GM12878 (cell line): ENCODE measurements at places on chromosomes 1 and 21.

- no peak overlapping the region for H3K27ac ChIP-seq
- H3K36me3 ChIP-seq, result no peaks in the 10 kb centered on the region
- DNase-seq, result no peak
- no peak overlapping the region for H3K4me3 ChIP-seq
- no peaks in the 10 kb centered on the region for H3K27me3 ChIP-seq
- H3K4me1 ChIP-seq, result no peaks in the 10 kb centered on the region
Measured at GRCh38 chr1:86421601-86422280, 2.2 kb upstream of the CLCA2 start.

DNA sequence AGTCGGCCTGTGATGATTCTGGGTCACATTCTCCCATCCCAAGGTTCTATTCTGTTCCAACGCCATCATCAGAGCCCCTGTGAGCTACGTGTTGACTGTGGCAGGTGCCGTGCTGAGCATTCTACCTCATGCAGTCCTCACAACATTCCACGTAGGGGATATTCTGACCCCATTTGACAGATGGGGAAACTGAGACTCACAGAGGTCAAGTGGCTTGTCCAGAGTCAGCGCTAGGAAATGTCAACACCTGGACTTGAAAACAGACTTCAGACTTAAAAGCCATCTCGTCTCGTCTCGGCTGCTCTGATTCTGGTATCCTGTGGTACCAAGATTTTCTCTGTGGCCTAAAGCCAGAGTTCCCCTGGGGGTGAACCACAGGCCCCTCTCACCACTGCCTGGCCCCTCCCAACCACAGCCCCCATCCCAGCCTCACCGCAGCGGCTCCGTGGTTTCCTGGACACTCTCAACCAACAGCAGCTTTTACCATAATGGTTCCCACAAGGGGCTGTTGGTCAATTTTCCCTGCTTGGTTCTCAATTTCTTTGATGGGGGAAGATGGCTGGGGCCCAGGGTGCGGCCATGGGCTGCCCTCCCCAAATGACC is 39.6 kb downstream of the SDC3 start:
- H3K27ac ChIP-seq, result no peak overlapping the region
- DNase-seq, result peak; percentile 15
- peaks cover 9% of the 10 kb centered on the region for H3K4me1 ChIP-seq
- no peak overlapping the region for H3K4me3 ChIP-seq
- no peaks in the 10 kb centered on the region for H3K36me3 ChIP-seq

DNA sequence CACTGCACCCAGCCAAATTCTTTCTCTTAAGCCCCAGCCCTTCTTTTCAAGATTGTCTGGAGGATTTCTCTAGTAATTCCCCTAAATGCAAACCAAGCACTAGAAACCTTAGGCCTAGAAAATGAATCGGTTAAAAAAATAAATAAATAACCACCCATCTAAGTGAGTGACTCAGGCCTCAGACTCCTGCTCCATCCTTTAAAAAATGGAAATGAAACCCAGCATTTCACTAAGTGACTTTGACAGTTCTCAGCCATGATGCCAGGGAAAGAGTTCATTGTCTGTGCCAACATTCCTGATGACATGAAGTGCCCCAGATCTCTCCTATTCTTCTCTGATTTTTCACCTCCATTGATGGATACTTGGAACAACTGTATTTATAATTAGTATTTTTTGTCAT is 415.2 kb upstream of the DAB1 start:
- no peak overlapping the region for H3K27ac ChIP-seq
- DNase-seq, result no peak
- no peaks in the 10 kb centered on the region for H3K36me3 ChIP-seq
- H3K4me3 ChIP-seq, result no peak overlapping the region
- H3K27me3 ChIP-seq, result no peaks in the 10 kb centered on the region
- no peaks in the 10 kb centered on the region for H3K4me1 ChIP-seq

GRCh38 chr1:198679535-198680173 is 40.8 kb downstream of the PTPRC start:
- H3K27ac ChIP-seq, result peak overlapping the region; percentile 79
- H3K4me3 ChIP-seq, result peak overlapping the region; percentile 26; the same call in 1 of the 2 replicates
- H3K36me3 ChIP-seq, result peaks cover 3% of the 10 kb centered on the region

GRCh38 chr1:2533365-2533764 is 3.3 kb upstream of the HES5 start:
- peaks cover 19% of the 10 kb centered on the region for H3K27me3 ChIP-seq
- H3K36me3 ChIP-seq, result no peaks in the 10 kb centered on the region
- no peak overlapping the region for H3K4me3 ChIP-seq
- no peak for DNase-seq
- H3K4me1 ChIP-seq, result peaks cover 6% of the 10 kb centered on the region; the same call in 1 of the 2 replicates
- H3K27ac ChIP-seq, result no peak overlapping the region

DNA sequence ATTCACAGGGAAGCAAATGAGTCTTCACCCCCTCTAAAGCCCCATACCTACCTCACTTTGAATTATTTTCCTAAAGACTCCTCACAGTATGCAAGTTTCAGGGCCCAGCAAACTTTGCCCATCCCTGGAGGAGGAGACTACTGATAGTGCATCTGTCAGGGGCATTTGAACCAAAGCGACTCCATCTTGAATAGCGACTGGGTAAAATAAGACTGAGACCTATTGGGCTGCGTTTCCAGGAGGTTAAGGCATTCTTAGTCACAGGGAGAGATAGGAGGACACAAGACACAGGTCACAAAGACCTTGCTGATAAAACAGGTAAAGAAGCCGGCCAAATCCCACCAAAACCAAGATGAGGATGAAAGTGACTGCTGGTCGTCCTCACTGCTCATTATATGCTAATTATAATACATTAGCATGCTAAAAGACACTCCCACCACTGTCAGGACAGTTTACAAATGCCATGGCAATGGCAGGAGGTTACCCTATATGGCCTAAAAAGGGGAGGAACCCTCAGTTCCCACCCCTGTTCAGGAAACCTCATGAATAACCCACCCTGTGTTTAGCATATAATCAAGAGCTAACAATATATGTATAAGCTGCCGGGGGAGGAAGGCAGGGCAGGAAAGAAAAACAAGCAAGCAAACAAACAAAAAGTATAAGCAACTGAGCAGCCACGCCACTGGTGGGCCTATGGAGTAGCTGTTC is 3.3 kb upstream of the PKNOX1 start:
- no peak for DNase-seq
- H3K27me3 ChIP-seq, result no peaks in the 10 kb centered on the region
- no peak overlapping the region for H3K27ac ChIP-seq
- peaks cover 7% of the 10 kb centered on the region; the same call in 1 of the 2 replicates for H3K4me1 ChIP-seq
- no peaks in the 10 kb centered on the region for H3K36me3 ChIP-seq

GRCh38 chr1:206556750-206557635 is 49.7 kb downstream of the RASSF5 start:
- H3K4me1 ChIP-seq, result peaks cover 42% of the 10 kb centered on the region
- peaks cover 11% of the 10 kb centered on the region; the same call in 1 of the 2 replicates for H3K36me3 ChIP-seq
- no peak for DNase-seq
- H3K4me3 ChIP-seq, result peak overlapping the region; percentile 95
- peak overlapping the region; percentile 98 for H3K27ac ChIP-seq

DNA sequence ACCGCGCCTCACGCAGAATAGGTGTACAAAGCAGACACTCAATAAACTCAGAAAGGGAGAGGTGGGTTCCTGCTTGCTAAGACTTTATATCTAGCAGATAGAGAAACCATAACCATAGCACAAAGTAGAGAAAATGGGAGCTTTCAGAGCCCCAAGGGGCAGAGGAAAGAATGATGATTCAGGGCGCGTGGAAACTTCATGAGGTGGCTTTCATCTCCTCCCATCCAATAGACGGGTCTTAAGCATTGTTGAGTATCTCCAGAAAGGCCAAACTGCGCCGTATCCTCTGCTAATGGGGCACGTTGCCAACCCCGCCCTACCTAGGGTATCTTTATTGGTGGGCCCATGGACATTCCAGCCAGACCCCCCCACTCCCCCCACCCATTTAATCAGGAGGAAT is 778 bp upstream of the MIXL1 start:
- no peaks in the 10 kb centered on the region; the same call in 1 of the 2 replicates for H3K4me1 ChIP-seq
- H3K36me3 ChIP-seq, result no peaks in the 10 kb centered on the region
- no peak overlapping the region for H3K4me3 ChIP-seq
- DNase-seq, result no peak
- H3K27me3 ChIP-seq, result no peaks in the 10 kb centered on the region

DNA sequence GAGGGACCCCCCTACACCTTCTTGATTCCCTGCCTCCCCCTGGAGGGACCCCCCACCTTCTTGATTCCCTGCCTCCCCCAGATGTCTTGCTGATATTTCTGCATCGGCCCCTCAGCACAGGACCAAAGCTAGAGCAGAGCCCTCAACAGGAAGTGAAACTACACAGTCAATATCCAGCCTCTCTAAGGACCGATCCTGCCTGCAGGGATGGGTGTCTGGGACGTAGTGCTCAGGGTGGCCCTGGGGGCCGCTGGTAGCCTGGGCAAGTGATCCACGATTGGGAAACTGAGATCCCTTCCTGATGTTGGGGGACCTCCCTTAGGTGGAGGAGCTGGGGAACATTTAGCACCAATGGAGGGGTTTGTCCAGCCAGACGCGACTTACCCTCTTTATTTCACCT is 3.9 kb upstream of the LEFTY2 start:
- no peaks in the 10 kb centered on the region for H3K36me3 ChIP-seq
- H3K4me3 ChIP-seq, result no peak overlapping the region
- DNase-seq, result no peak

DNA sequence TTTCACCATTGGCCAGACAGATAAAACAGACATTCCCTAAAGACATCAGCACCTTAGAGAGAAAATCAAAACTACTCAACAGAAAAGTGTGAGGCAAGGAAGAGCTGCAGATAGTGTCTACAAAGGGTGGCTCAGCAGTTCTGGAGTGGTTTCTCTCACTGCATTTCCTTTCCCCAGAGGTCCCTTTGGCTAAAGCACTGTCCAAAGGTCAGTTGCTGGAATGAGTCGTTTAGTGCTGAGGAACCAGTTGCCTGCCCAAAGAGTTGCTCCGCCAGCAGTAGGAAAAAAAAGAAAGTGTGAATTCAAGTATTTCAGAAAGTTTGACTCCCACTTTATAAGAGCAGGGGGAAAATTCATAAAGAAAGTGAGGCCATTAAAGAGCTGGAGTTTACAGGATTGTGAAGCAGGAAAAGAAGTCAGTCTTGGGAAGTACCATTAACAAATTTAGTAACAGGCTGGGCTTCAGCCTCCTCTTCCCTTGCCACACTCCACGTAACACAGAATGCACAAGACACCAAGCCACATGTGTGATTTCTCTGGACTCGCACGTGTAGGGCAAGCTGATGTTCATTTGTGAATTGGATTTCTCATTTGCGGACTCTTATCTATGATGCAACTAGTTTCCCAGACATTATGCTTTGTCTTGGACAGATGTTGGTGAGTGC is 122.2 kb downstream of the RUNX1 start:
- H3K36me3 ChIP-seq, result no peaks in the 10 kb centered on the region
- DNase-seq, result no peak
- no peak overlapping the region for H3K4me3 ChIP-seq

DNA sequence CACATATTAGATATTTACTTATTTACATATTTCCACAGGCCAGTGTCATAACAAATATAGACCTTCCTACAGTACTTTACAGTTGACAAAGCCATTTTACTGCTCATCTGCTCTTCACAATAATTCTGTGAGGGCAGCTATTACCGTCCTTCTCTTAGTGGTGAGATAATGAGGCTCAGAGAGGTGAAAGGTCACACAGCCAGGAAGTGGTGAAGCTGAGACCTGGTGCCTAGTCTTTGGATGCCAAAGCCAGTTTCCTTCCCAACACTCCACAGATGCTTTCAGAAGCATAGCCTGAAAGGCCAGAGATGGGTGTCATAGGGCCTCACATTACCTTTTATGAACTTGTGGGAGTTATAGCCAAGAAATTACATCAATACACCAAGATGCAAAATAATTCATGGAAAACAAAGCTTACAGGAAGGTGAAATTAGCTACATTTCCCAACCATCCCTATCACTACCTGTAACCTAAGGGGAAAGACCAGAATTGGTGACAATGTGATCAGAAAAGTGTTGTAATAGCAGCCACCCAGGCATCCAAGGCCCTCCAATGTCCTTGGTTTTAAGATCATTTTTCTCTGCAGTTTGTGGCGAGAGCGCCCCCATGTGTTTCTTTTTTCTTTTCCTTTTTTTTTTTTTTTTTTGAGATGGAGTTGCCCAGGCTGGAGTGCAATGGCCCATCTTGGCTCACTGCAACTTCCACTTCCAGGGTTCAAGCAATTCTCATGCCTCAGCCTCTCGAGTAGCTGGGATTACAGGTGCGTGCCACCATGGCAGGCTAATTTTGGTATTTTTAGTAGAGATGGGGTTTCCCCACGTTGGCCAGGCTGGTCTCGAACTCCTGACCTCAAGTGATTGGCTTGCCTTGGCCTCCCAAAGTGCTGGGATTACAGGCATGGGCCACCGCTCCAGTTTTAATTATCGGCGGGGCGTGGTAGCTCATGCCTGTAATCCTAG is 26.5 kb upstream of the RPL11 start:
- no peak overlapping the region for H3K27ac ChIP-seq
- no peaks in the 10 kb centered on the region for H3K36me3 ChIP-seq
- no peaks in the 10 kb centered on the region for H3K27me3 ChIP-seq
- no peak overlapping the region for H3K4me3 ChIP-seq

DNA sequence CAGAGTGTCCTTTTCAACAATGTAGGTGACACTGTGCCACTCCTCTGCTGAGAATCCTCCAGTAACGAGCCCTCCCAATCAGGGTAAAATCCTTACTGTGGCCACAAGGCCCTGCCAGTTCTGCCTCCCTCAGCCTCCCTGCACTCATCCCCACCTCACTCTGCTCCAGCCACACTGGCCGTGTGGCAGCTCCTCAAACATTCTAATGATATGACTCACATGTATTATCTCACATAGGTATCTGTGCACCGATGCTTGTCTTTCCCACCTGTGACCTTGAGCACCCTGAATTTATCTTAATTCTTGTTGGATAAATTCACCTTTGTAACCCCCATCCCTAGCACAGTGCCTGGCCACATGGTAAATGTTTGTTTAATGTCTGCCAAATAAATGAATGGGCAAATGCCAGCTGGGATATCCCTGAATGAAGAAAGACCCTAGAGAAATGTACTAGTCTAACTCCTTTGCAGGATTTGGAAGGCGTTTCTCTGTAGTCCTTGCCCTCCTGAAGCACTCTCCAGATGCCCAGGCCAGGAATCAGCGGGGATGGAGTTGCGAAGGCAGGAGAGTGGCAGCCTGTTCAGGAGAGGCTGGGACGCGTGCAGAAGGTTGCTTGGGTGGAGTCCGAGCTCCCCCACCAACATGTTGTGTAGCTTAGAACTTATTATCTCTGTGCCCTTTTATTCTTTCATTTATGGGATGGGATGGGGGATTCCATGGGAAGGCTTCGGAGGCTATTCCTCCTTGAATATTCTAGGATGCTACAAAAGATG is 106.0 kb downstream of the TMEM53 start:
- no peaks in the 10 kb centered on the region for H3K36me3 ChIP-seq
- H3K4me1 ChIP-seq, result no peaks in the 10 kb centered on the region
- no peak overlapping the region for H3K4me3 ChIP-seq
- no peak overlapping the region for H3K27ac ChIP-seq
- no peak for DNase-seq

- no peaks in the 10 kb centered on the region for H3K36me3 ChIP-seq
- no peak overlapping the region for H3K27ac ChIP-seq
- no peak overlapping the region for H3K4me3 ChIP-seq
- H3K4me1 ChIP-seq, result peaks cover 5% of the 10 kb centered on the region
Measured at GRCh38 chr1:61073871-61074270, 8.5 kb upstream of the NFIA start.
